ENCODE measurements at places on chromosomes 12 and 14. TPM values are rescaled to one million over a fixed set of nuclear protein-coding genes. Genes with fewer than 3 reads are reported as not detected.

GRCh38 chr12:104132351-104132956, 5.6 kb downstream of the NFYB start:
- peaks cover 63% of the 10 kb centered on the region for H3K4me1 ChIP-seq
- DNase-seq: no peak
- H3K4me3 ChIP-seq: peak overlapping the region; percentile 8
- H3K36me3 ChIP-seq: no peaks in the 10 kb centered on the region
- H3K27me3 ChIP-seq: no peaks in the 10 kb centered on the region

DNA sequence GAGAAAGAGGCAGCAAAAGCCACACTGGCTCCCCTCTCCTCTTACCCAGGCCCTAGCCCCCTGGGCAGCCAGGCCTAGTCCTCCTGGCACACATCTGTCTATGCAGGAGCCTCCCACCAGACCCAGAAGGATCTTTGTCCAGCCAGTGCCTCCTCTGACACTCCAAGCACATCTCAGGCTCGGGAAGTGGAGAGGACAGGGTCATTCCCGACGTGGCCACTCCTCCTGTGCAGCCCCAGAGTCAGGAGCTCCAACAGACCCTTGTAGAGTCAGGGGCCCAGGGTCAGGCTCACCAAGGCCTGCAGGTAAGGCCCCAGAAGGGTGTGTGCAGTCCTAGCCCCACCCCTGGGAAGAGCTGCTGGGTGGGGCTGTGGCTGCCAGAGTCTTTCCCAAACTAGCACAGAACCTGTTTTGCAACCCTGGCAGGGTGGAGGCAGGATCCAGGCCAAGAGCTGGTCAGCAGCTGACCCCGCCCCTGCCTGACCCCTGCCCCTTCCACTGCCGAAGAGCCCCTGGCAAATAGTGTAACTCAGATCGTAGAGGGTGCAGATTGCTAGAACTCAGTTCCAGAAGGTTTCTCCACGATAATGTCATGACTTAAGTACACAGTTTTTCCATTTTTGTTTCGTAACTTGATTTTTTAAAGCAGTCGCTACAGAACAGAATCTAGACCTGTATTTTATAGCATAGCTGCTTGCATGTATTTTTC, 26.6 kb upstream of the PNMA1 start:
- peak overlapping the region; percentile 86 for H3K27ac ChIP-seq
- no peaks in the 10 kb centered on the region for H3K27me3 ChIP-seq
- peaks cover 64% of the 10 kb centered on the region for H3K4me1 ChIP-seq
- H3K4me3 ChIP-seq: no peak overlapping the region
- DNase-seq: peak; percentile 84
- H3K36me3 ChIP-seq: no peaks in the 10 kb centered on the region

- no peak for DNase-seq
- no peaks in the 10 kb centered on the region for H3K36me3 ChIP-seq
These were observed 8.1 kb downstream of the SPATS2 start for GRCh38 chr12:49375406-49375805.

GRCh38 chr14:100285021-100285912, 21.0 kb downstream of the SLC25A29 start:
- H3K4me3 ChIP-seq: peak overlapping the region; percentile 83
- no peak overlapping the region for H3K27ac ChIP-seq
- H3K36me3 ChIP-seq: no peaks in the 10 kb centered on the region

GRCh38 chr14:22370084-22370847, 218.8 kb downstream of the DAD1 start:
- H3K4me1 ChIP-seq: no peaks in the 10 kb centered on the region
- H3K4me3 ChIP-seq: no peak overlapping the region
- no peaks in the 10 kb centered on the region for H3K36me3 ChIP-seq
- peak; percentile 74 for DNase-seq
- H3K27ac ChIP-seq: peak overlapping the region; percentile 37

GRCh38 chr12:68336889-68337303, 4.7 kb upstream of the MDM1 start:
- no peak overlapping the region for H3K27ac ChIP-seq
- no peak overlapping the region for H3K4me3 ChIP-seq
- H3K4me1 ChIP-seq: peaks cover 5% of the 10 kb centered on the region
- peak; percentile 71 for DNase-seq

DNA sequence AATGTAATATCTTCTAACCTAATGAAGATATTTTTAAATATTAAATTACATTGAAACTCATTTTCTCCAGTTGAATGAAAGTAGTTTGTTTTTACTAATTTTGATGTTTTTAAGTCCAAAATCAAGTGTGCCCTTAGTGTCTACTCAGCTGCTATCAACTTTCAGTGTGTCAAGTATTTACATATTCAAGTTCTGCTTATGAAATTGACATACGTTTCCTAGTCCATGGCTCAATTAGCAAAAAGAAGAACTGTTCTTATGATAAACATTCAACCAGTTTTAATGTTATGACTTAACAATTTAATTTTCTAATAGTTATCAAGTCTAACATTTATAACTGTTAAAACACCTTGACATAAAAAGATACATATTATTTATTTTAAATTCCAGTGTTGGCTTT, 137.1 kb downstream of the DUSP6 start:
- H3K36me3 ChIP-seq: no peaks in the 10 kb centered on the region
- DNase-seq: no peak
- no peaks in the 10 kb centered on the region for H3K27me3 ChIP-seq
- H3K4me1 ChIP-seq: no peaks in the 10 kb centered on the region
- H3K27ac ChIP-seq: no peak overlapping the region

The GALNT9 gene
- polyA plus RNA-seq: 0.44 TPM

The CTSG gene
- polyA plus RNA-seq: 0.13 TPM
